ENCODE measurements at places on chromosomes 11 and 22.

DNA sequence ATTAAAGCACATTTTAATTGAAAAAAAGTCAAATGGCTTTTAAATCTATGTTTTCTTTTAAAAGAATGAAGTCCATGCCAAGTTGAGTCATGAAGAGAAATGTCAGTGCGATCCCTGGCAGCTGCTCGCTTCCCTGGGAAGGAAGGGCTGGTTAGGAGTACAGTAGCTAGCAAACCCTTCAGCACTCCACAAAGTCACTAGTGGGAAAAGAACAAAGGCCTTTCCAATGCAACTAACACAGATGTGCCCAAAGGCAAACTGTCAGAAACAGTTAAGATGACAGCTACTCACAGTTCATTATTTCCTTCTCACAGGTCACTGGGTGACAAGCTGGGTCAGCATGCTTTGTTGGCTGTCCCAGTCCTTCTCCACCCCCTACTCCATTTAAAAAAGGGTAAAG is 308.7 kb downstream of the DCDC1 start:
- no peak for DNase-seq

GRCh38 chr22:38843657-38844314 is at the start of gene NPTXR:
NPTXR (minus strand) TSS chr22:38844028.
- DNase-seq, result no peak

DNA sequence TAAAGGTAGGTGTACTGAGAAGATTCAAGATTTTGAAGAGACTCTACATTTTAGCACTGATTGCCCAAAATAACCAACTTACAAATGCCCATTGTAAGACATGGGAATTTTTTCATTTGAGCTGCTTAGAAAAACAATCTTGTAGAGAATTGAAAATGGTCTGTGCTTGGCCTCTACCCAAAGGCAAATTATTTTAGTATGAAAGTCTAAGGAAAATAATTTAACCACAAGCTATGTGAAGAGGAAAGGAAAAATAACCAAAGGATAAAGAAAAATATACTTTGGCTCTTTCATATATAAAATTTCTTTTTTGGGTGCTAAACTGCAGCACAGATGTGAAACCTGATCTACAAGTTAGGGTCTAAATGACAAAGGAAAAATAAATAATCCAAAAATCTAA is 54.9 kb downstream of the ME3 start:
- no peak for DNase-seq

- no peak for DNase-seq
Measured at GRCh38 chr11:117668321-117668751, 128.7 kb downstream of the DSCAML1 start.

DNA sequence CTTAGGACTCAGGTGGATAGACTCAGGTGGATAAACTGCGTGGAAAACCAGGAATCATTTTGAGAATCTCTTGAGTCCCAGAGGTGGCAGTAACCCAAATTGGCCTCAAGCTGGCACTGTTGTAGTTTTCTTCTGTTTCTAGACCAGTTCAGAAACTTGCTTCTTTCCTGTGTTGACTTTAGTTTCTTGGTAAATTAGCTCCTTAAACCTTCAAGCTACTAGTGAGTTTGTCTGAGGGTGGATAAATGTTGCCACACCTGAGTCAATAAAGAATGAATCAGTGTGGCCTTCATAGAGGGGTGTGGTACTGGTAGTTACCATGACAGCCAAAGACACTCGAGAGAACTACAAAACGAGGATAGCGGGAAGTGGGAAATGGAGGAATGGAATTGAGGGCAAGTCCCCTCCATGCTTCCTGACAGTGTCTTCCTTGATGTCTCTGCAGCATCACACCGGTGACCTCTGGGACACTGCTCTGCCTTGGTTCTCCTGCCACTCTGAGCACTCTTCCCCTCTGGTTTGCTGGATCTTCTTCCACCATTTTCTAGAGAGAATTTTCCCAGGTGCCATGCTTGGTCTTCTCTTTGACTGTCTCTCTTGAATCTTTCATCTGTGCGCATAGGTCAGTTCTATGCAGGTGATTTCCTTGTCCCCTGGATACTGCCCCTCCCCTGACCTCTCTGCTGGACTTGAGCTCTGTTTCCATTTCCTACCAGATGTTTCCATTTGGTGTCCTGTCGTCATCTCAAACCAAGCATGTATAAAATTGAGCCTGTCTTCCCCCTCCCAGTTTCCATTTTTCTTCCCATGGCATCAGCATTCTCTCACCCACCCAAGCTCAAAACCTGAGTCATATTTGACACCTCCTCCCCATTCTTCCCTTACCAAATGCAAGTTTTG is 7.2 kb downstream of the POLD4 start:
- DNase-seq, result no peak

DNA sequence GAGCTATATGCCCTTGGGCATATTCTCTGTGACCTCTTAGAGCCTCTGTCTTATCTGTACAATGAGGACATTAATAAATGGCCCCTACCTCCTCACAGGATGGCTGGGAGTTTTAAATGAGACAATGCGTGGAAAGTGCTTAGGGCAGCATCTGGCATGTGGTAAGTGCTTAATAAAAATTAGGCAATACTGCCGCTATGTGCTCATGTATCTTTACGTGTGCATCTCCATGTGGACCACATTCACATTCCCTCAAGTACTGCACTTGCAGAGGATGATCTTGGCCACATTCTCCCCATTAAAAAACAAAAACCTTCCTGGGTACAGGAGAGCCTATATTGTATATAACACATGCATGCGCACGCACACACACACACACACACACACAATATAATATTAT is 19.1 kb upstream of the BSX start:
- no peak for DNase-seq

GRCh38 chr22:43185860-43186261 is 1.1 kb downstream of the TTLL12 start:
- no peak for DNase-seq

DNA sequence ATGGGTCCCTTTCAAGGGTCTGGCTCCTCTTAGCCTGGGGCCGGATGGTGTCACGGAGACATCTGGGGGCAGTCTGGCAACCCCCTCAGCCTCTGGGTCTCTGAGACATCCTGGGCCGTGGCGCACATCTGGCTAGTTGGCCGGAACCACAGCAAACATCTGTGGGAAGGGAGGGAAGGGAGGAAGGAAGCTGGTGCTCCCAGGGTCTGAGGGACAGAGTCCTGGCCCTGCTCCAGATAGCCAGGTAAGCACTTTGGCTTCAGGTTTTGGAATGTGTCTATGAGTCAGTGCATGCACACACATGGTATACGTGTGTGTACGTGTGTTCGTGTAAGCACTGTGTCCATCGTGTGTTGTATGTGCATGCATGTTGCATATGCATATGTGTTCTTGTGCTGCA is 225.1 kb downstream of the MN1 start:
- no peak for DNase-seq

DNA sequence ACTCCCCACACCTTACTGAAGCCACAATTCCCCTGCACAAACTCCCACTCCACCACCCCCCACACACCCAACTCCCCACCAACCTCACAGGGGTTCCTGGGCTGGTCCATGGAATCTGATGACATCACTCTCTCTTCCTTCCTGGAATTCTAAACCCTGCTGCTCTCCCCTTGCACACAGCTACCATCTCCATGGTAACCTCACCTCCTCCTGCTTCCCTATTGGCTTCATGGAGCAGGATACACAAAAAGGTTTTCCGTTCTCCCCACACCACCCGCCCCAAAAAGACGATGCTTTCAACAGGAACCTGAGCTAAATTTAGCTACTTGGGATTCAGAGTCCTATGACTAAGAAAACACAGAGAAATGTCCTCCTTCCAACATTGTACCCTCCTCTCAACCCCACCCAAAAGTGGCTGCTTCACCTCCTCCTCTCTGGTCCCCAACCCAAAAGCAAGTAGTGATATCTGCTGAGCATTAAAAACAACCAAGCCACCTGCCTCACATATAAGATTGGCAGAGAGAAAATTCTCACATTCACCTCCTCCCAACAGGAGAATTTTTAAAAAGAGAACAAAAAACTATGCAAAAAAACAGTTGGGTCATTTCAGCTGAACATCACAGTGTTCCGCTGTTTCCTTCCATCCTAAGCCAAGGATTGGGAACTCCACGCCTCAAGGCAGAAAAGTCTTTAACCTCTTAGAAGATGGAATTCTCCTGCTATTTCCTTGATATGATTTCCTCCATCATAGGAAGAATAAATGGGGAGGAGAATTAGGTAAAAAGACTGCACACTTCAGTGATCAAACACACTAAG is 66.9 kb downstream of the RBFOX2 start:
- no peak for DNase-seq

DNA sequence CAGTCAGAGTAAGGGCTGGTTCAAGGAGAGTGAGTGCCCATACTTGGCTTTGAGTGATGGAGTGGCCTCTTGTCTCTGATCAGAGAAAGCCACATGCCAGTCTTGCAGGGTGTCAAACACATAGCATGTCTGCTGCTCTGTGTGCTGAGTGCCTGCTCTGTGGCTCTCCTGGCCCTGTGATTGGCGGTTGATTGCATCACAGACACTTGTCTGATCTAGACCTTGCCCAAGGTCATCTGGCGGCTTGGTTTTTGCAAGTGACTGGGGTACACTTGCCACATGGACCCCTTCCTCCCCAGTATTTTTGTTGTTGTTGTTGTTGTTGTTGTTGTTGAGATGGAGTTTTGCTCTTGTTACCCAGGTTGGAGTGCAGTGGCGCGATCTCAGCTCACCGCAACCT is 10.3 kb downstream of the OSBP2 start:
- DNase-seq, result no peak

DNA sequence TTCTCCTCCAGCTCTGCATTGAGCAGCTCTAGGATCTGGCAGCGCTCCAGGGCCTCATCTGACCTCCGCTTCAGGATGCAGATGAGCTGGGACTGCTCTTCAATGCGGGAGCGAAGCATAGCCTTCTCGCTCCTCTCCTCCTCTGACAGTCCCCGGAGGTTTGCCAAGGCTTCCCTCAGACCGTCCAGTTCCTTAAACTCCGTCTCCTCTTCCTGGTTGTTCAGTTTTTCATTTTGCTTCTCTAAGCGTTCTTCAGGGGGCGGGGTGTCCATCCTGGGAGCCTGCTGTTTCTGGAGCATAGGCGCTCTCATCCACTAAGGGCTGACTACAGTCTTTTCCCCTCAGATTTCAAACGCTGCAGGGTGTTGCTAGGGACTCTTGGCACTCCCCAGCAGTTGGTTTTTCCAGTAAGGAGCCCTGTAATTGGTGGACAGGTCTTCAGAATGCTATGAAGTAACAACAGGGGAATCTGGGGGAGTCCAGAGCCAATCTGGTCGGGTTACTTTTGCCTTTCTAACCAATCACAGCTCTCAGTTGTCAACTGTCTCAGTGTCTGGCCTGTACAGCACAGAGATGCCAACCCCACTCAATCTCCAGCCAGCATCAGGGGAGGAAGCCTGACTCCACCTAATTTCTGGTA is at the start of gene CCDC89:
Gene CCDC89 (minus strand): TSS at position 376 of the 640 bp plus-strand sequence. CDS start 65 bp downstream, at position 311.
- DNase-seq, result no peak

- no peak for DNase-seq
Measured at GRCh38 chr11:129373489-129373953, 2.1 kb upstream of the BARX2 start.

GRCh38 chr11:420054-420910 is 5.5 kb upstream of the SIGIRR start:
- DNase-seq, result no peak

DNA sequence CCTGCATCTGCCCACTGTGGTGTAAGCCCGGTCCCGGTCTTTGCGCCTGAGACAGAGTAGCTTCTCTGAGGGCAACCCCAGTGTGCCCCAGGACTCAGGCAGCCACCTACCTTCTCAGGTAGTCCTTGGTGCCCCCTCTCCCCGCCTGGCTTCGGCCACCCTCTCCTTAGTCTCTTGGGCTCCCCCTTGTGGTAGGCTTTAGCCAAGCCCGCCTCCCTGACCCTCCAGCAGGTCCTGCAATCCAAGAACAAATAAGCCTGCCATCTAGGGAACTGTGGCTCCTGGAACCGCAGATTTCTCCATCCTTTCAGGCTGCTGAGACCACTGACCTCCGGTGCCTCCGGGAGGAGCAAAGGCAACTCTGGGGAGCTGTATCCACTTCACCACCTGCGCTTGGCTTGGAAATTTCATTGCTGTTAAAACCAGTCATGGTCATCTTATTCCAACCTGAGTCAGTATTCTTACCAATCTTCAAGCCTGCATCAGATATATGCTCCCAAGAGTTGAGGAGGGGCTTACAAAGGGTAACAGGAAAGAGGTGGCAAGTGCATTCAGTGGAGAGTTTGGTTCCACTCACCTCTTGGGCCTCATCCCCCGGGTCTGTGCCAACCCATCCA is 52.8 kb upstream of the TENM4 start:
- peak; percentile 74 for DNase-seq

GRCh38 chr11:108221371-108221770 is 1.1 kb downstream of the NPAT start:
- DNase-seq, result no peak

DNA sequence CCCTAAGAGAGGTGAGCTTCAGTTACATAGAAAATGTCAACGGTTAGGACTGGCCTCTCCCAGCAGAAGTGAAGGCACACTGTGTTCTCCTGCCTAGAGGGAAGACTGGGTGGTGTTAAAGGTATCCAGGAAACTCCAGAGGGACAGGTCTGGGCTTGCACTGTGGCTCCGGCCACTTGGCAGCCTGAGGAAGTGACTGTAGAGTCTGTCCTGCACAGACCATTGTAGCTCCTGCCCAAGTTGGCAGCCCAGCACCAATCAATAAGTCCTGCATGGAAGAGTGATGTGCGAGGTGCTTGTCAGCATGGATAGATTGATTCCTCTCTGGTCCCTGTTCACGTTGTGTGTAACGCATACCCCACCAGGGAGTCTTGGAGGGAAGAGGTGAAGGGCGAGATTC is 284.8 kb downstream of the TENM4 start:
- no peak for DNase-seq

DNA sequence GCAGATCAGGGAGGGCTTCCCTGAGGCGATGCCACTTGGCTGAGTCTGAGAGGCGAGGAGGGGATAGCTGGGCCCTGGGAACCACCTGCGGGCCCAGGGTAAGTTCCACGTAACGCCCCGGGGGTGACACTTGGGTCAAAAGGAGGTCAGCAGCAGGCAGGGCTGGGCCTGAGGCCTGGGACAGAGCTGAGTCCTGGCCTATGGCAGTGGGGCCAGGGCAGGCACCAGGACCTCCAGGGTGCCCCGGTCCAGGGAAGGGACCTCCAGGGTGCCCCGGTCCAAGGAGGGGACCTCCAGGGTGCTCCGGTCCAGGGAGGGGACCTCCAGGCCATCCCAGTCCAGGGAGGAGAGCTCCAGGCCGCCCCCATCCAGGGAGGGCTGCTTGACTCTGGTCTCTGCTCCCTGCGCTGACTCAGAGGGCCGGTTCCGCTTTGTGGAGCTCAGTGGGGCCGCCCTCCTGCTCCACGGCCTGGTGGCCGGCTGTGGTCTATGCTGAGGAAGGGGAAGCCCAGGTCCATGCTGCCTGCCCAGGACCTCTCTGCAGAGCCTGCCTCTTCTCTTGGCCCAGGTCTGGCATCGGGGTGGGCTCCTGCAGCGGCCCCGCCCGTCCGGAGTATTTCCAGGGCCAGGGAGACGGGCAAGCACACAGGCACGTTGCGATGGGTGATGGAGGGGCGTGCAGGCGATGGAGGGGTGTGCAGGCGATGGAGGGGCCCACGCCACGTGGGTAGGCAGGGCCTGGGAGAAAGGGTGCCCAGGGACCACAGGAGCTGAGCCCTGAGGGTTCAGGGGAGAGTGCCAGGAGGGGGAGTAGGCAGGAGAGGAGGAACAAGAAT is 19.5 kb upstream of the WNT7B start:
- no peak for DNase-seq

Measured in stimulated activated CD8-positive, alpha-beta memory T cell treated with anti-CD3 and anti-CD28 coated beads, Interleukin-4, amount 100 ng/mL, for 48 hours (primary cell).